ENCODE measurements at places on chromosomes 1 and 21.

DNA sequence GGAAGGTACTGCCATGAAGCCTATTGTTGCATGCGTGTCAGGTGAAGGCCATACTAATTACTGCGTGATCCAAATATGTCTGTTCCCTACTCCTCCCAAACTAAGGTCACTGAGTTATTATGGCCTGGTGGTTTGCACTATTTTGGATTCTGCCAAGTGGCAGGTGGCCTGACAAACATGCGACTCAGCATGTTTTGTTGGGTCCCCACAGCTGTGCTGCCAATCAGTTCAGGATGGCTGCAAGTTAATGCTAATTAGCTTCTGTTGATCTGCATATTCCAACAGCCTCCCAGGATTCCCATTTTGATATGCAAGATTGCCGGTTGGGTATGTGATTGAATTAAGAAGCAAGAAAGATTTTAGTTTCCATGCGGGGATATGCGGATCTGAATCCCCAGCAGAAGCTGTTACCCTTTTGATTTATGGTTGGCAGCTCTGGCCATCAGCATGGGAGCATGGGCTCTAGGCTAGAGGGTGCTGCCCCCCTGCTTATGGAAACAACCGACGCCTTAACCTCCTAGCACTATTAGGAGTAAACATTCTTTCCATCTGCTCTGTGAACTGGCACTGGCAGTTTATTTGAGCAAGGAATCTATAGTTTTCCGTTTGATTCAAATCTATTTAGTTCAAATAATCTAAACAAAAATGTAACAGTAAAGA is 429.8 kb upstream of the C1orf87 start:
- DNase-seq = no peak

- peak; percentile 12 for DNase-seq
These were observed 19.7 kb upstream of the KCNC4 start for GRCh38 chr1:110190282-110190929.

GRCh38 chr1:165239873-165240272 is 116.6 kb downstream of the LMX1A start:
- DNase-seq = no peak

- DNase-seq = no peak
These were observed 287.8 kb upstream of the USP25 start for GRCh38 chr21:15441992-15442391.

DNA sequence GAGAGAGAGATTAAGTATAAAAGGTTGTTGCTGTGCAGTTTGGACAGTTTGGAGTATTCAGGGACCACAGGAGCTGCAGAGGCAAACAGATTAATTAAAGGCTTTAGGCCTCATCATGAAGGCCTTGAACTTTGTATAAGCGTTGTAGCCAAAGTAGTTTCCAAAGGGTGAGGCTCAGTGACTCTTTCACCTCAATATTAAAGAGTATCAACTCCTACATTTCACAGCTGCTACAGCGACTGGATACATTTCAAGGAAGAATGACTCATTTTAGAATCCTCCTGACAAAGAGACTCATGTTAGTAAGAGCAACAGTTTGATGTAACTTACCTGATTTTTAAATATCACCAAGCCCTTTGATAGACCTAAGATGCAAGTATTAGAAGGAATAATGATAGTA is 355.5 kb downstream of the HLX start:
- DNase-seq = no peak

DNA sequence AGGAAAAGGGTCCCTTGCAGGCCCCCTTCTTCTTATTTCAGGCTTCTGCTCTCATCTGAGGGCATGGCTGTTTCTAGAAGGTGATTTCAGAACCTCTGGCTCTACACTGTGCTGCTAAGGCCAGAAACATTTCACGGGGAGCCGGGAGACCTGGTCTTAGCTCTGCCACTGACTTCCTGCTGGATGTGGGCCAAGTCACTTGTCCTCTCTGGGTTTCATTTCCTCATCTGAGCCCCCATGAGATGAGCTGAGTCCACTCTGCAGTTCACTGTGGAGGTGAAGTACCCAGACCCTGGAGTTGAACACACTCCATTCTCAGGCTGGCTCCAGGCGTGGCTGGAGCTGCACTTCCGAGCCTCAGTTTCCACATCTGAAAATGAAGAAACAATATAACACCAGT is 2.1 kb downstream of the PADI1 start:
- peak; percentile 46 for DNase-seq

DNA sequence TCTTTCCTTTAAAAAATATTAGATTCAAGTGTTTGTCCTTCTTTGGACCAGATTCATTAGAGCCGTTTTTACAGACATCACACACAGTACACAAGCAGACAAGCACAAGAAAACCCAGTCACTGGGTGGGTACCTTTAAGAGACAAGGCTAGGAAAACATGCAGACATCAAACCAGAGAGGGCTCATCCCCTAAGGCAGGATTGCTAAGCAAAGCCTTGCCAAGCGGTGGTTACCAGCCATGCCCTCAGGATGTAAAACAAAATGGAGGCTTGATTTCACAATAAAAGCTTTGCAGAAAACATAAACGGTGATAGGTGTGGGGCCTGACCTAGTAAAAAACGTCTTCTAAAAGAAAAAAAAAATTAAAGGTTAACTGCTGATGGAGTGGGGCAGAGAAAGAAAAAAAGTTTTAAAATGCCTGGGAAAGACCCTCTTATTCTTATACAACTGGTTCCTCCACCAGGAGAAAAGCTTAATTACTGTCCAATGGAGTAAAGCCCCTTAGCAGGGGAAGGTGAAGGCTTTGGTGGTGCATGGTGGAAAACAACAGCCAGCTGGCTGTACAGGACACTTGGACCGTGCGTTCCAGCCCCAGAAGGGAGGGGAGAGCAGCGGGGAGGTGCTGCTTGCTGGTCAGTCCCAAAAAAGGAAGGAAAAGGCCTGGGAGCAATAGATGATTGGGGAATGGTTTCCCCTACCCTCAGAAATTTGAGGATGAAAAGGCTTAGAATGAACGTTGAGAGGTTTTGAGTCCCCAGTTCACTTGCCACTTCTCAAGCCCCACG is 30.4 kb upstream of the FMO1 start:
- no peak for DNase-seq

DNA sequence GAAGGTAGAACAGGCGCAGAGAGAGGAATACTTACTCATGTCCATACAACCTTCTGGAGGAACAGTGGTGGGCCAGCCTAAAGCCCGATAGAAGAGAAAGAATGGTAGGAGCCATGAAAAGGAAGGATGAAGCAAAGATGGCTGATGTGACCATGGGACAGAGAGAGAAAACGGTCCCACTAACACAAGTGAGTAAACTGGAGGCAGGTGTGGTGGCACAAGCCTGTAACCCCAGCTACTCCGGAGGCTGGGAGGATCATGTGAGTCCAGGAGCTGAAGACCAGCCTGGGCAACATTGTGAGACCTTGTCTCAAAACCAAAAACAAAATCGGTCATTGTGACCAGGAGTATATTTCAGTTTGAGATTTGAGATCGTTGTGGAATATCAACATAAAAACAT is 49.4 kb downstream of the C1orf198 start:
- no peak for DNase-seq

- no peak for DNase-seq
These were observed 3.5 kb downstream of the CDC42 start for GRCh38 chr1:22056043-22056442.

- no peak for DNase-seq
These were observed 1.1 kb downstream of the RGS16 start for GRCh38 chr1:182602935-182603645.

- DNase-seq = no peak
These were observed 134.0 kb upstream of the IRF2BP2 start for GRCh38 chr1:234743791-234744611.

- DNase-seq = no peak
These were observed 14.9 kb downstream of the COLGALT2 start for GRCh38 chr1:184022668-184023067.

GRCh38 chr21:41511858-41512257 is 3.9 kb upstream of the TMPRSS2 start:
- peak; percentile 32 for DNase-seq

- no peak for DNase-seq
These were observed 36.5 kb upstream of the SRRM1 start for GRCh38 chr1:24606621-24607020.

DNA sequence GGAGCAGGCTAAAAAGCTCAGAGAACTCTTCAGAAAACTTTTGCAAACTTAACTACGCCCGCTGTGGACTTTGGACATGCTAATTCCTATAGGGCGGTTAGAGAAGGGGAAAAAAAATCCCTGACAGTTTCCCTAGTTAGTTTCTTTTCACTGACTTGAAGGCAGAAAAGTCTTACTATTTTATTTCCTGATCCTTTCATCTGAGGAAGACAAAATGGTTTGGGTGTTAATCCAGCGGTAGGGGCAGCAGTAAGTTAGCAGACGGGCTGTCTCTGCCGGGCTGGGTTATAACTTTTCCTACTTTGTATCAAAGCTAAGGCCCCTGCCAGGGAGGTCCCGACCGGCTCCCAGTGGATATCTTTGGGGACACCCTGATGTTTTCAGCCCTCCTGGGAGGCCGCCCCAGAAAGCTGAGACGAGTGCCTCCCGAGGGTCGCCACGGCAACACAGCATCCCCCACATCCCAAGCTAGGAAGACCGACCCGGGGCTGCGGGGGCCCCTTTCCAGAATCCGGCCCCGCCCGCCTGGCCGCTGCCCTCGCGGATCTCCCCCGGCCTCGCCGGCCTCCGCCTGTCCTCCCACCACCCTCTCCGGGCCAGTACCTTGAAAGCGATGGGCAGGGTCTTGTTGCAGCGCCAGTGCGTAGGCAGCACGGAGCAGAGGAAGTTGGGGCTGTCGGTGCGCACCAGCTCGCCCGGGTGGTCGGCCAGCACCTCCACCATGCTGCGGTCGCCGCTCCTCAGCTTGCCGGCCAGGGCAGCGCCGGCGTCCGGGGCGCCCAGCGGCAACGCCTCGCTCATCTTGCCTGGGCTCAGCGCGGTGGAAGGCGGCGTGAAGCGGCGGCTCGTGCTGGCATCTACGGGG is 162.6 kb downstream of the RUNX1 start:
- peak; percentile 61 for DNase-seq

- DNase-seq = no peak
These were observed at the start of gene MACF1 for GRCh38 chr1:39204441-39205081. MACF1 (plus strand) TSS chr1:39204695; CDS start chr1:39205023, 328 bp downstream.

DNA sequence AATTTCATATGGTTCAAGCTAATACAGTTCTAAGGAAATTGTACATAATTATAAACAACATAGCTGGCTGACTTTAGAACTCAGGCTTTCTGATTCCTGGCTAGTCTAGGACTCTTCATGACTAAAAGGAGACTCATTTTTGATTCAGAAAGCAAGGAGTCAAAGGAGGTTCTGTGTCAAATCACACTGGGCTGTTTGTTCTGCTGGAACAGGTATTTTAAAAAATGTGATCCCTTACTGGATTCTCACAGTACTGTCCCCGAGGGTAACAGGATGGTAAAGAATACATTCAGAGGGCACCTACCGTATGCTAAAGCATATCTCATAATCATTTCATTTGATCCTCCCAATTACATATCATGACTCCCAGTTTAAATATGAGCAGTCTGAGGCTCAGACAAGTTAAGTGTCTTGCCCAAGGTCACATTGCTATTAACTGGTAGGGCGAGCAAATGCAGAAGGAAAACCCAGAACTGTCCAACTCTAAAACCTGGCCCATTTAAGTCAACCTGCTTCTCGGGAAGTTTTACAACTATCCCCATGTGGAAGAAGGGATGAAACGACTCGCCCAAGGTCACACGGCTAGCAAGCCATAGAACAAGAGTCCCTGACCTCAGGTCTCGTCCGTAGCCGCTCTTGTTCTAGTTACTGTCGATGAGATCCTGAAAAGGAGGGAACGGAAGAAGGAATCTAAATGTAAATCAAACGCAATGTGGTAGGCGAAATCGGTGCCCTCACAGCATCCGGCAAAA is 675 bp downstream of the MYSM1 start:
- no peak for DNase-seq

DNA sequence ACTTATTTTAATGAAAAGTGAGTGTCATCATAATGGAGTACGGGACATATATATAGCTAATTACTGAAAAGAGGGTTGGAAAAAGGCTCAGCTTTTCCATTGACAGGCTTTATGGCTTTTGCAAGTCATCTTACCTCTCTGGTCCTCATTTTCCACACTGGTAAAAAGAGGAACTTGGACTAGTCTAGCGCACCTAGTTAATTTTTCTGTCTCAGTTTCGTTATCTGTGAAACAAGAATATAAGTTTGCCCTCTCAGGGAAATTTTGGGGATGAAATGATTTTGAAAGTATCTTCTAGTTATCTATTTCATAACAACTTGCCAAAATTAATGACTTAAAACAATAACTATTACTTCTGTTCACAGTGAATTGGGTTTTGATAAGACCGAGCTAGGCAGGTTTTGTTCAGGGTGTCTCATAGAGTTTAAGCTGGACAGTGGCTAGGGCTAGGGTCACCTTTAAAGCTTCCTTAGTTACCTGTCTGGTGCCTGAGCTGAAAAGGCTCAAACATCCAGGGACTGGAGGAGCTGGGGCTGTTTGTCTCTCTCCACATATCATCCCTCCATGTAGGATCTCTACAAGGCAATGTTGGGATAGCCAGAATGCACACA is 91.7 kb downstream of the TYW3 start:
- no peak for DNase-seq

DNA sequence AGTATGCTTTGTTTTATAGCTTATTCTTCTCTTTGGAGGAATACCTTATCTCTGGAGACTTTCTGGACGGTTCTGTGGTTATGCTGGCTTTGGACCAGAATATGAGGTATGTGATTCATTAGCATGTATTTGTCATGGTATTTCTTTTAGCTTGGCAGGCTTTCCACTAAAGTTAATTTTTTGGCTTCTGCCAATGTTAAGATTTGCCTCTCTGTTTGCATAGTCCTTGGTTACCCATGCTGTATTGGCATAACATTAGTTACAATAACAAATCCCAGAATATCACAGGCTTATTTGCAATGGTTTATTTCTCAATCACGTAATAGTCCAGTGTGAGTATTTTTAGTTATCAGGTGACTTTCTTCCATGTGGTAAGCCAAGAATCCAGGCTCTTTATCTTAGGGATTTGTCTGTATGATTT is 9.7 kb downstream of the ZMPSTE24 start:
- no peak for DNase-seq

GRCh38 chr1:246074421-246074820 is 432.7 kb downstream of the SMYD3 start:
- no peak for DNase-seq

- DNase-seq = no peak
These were observed 1.2 kb downstream of the ATP2B4 start for GRCh38 chr1:203627851-203628200.

DNA sequence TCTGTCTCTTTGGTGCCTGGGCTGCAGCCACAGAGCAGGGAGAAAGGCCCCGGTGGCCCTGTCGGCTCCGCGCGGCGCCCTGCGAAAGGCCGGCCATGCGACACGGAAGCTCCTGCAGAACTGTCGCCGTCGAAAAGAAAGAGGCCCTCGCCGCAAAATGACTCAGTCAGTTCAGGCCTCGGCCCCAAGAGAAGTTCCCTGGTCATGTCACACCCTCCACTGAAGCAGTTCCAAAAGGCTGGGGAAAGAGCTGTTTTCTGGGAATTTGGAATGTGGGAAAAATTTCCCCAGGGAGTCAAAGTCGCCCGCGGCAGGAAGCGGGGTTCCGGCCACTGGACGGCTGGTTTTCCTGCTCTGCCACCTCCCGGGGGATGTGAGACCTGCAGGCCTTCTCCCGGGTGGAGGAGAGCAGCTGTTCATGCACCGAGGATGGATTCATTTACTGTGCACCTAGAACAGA is 115.8 kb upstream of the ZNF678 start:
- no peak for DNase-seq
